ENCODE measurements at places on chromosomes 6 and 20.

DNA sequence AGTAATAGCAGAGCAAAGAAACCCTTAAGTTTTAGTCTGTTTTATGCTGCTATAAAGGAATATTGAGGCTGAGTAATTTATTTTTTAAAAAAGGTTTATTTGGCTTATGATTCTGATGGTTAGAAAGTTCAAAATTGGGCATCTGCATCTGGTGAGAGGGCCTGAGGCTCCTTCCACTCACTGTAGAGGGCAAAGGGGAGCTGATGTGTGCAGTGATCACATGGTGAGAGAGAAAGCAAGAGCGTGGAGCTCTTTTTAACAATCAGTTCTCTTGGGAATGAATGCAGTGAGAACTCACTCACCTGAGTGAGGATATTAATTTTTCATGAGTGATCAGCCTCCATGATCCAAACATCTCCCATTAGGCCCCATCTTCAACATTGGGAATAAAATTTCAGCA lies 36.4 kb upstream of the SAMD3 start:
- no peak for DNase-seq

GRCh38 chr6:53476964-53477363 lies 67.9 kb downstream of the GCLC start:
- DNase-seq: peak; percentile 50

DNA sequence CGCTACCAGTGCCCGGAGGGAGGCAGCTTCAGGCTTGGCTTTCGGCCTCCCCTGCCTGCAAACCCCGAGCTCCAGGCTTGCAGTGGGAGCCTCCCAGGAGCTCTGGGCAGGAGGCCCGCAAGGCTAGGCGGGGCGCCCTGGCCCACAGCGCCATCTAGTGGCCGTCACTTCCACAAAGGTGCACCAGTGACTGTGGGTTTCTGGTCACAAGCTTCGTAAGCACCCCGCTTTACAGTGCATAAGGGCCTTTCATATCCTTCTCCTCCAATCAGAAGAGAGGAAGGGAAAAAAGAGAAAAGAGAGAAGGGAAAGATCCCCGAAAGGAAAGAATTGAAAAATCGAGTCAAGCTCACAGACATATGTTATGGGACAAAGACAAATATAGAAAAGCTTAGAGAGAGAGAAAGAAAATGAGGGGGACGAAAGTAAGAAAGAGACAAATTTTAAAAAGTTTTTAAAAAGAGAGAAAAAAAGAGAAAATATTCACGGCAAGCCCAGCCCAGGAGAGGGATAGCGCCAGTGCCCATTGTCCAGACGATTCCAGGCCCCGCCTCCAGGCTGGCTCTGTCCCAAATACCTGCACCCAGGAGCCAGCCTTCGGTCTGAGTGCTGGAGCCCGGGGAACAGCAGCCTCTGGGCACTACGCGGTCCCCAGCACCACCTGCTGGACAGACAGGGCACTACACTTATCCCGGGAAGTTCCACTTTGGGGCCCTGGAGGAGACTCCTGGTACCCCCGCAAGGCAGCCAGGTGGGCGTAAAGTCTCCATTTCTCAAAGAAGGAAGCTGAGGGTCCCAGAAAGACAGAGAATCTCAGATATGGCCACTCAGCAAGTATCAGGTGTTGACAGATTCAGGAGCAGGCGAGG lies 207.1 kb downstream of the PREX1 start:
- DNase-seq: peak; percentile 84

GRCh38 chr6:122696079-122696478 lies 83.4 kb upstream of the FABP7 start:
- peak; percentile 90 for DNase-seq

DNA sequence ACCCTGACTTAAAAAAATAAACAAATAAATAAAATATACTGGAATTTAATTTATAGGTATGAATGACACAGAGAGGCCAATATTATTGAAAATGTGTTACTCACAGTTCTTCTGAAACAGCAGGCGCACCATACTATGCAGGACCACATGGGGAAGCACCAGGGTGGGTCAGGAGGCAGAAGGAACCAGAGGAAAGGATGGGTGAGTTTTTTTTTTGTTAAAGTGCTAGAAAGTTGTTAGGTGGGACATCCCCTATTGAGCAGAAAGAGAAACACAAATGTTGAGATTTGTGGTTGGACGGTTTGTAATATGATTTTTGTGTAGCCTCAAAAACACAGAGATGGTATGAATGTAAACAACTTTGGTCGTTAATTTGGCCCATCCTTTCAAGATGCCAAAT lies 26.0 kb downstream of the PTPRA start:
- DNase-seq: no peak

DNA sequence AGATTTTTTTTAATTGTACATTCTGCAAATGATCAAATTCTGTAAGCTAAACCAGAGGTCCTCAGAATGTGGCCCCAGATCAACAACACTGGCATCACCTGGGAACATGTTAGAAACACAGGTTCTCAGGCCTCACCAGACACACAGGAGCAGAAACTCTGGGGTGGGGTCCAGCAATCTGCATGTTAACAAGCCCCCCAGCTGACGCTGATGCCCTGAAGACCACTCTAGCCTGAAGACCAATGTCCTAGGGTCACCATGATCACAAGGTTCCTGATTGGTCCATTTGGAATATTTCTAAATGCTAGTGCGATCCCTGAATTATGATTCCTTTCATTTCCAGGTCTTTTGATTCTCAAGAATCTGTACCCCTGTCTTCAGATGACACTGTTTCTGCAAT lies 2.4 kb upstream of the LY86 start:
- DNase-seq: no peak

- DNase-seq: peak; percentile 75
Measured at GRCh38 chr6:73695619-73696421, at the start of gene CD109. TSS of gene CD109 (plus strand) at chr6:73696203. CDS start at chr6:73696216, 13 bp downstream.

DNA sequence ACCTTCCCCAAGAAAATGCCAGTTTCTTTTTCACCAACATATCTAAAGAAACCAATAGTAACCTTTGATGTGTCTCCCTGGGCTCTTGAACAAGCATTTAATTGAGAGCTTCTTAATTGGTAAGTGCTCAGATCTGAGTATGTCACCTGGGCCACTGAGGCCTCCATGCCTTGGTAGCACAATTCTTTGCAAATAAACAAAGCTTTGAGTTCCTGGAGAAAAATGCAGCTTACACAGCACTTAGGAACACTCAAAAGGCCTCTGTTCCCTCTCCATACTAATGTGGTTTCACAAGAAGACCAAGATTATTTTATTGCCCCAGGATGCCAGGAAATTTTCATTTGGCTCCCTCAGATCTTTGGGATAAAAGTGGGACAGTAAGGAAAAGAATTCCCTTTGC lies 217.6 kb upstream of the CEP162 start:
- no peak for DNase-seq

- peak; percentile 58 for DNase-seq
Measured at GRCh38 chr20:63014710-63015109, 7.9 kb upstream of the BHLHE23 start.

GRCh38 chr6:157133856-157134255 lies 189.5 kb downstream of the TMEM242 start:
- DNase-seq: no peak

- DNase-seq: no peak
Measured at GRCh38 chr20:42510686-42511085, 679.0 kb downstream of the PTPRT start.

DNA sequence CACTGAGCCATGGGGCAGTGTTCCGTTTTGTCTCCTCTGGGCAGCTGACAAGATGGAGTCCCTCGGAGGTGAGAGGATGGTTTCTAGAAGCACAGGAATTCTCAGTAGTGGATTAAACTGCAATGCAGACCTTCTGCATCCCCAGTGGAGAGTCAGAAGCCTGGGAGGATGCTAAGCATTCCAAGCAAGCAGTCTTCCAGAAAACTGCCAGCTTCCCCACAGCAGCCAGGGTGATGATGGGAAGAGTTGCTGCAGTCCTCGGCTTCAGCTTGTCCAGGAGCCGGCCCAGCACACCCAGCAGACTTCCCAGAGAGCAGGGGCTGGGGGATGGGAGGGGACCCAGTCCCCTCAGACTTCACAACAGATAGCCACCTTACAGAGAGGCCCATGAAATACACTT lies 163.6 kb downstream of the LY86 start:
- peak; percentile 58 for DNase-seq

DNA sequence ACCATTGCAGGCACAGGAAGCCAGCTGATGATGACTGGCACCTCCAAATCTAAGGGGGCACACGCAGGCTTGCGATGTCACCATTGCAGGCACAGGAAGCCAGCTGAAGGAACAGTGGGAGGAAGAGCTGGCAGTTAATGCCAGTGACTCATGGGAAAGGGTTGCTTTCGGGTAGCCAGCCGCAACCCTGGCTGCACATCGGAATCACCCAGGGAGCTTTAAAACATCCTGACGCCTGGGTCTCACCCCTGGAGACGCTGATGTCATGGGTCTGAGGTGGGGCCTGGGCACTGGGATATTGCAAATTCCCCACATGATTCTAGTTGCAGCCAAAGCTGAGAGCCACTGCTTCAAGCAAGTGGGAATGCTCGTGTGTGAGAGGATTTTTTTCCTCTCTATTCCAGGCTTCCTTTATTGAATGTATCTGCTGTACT lies 16.1 kb upstream of the CCN6 start:
- DNase-seq: peak; percentile 86

GRCh38 chr6:87697581-87698546 lies 4.2 kb downstream of the AKIRIN2 start:
- DNase-seq: peak; percentile 98

DNA sequence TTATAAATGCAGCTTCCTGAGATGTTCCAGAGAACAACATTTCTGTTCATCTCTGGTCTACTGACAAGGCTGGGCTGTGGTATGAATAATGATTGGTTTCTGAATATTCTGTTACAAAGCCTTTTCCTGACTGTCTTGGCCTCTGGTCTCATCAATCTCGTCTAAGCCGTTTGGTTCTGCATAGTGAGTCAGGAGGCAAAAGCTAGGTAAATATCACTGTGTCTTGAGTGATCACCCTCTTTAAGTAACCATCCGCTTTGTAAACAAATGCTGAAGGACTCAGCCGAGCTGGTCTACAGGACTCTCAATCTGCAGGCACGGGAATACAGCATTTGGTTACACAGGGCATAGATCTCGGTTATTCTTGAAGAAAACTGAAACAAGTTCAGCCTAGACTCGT lies 511.9 kb downstream of the KIF16B start:
- DNase-seq: no peak

GRCh38 chr20:51678026-51678697 lies 90.0 kb downstream of the ATP9A start:
- DNase-seq: peak; percentile 25

GRCh38 chr6:44431118-44431725 lies 43.7 kb downstream of the CDC5L start:
- DNase-seq: peak; percentile 81

DNA sequence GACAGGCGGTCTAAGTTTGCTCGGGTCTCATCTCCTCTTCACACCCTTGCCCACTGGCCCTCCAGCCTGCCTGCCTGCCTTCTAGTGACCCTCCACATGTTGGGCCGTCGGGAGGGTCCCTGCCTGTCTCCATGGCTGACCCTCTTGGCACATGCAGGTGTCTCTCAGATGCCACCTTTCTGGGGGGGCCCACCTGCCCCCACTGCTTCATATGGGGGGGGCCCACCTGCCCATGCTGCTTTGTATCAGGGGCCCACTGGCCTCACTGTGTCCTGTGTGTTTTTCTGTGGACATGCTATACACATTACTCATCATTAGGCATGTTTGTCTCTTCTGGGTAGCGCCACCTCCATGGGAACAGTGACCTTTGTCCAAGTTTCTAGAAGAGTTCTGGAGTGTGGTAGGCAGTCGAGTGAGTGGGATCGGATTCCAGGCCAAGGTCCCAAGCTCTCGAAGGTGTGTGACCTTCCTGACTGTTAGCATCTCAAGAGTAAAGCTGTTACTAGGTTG lies 40.4 kb upstream of the KIF25 start:
- DNase-seq: no peak

DNA sequence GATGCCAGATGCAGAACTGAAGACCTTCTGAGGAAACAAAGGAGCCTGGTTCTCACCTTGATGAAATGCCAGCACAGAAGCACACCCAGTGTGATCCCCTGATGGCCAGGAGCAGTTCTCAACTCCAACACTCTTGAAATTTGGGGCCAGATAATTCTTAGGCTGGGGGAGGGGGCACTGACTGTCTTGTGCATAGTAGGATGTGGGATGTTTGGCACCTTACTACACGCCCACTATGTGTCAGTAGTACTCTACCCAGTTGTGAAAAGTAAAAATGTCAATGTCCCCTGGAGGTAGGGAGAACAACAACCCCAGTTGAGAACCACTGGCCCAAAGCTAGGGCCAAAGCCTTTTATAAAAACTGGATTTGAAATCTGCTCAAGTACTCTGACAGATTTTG lies 398.3 kb upstream of the ARID1B start:
- no peak for DNase-seq

DNA sequence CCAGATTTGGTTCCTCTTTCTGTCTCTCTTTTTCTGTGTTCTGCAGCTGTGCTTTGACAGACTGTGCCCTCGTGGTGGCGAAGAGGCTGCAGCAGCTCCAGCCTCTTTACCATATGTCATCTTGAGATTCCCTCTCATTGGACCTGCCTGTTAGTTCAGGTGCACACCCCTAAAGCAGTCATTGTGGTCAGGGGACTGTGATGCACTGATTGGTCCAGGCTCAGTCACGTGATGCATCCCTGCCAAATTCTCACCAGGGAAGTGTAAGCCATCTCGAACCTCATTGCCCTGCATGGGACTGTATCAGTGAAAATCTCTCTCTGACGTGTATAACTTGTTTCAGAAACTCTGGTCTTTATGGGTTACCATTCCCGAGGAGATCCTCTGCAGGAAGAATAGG lies 160.3 kb downstream of the EYA2 start:
- DNase-seq: no peak

DNA sequence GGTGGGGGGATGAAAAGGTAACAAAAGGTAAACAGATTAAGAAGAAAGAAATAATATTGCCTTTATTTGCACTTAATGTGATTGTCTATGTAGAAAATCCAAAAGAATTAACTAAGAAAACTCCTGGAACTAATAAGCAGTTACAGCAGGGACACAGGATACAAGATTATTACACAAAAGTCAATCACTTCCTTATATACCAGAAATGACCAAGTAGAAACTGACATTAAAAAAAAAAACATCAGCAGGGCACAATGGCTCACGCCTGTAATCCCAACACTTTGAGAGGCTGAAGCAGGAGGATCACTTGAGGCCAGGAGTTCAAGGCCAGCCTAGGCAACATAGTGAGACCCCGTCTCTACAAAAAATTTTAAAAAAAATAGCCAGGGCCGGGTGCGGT lies 123.2 kb upstream of the RIPOR2 start:
- no peak for DNase-seq

DNA sequence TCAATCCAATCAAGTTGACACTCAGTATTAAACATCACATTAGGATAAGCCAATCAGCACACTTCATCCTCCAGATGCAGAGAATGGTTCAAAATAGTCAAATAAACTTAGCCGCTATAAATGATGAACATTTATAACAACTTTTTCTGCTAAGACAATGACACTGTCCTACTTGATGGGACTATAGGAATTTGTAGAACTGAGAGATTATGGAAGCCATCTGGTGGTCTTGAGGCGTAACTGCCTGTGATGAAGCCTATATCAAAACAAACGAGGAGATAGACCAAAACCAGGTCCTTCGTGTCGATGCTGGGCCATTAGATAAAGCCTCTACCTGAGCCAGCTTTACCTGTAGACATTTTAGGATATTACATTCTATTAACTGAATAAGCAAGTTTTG lies 631.1 kb downstream of the COL12A1 start:
- DNase-seq: peak; percentile 60

Measured in fibroblast of upper back skin (primary cell).